ENCODE measurements at places on chromosomes 2 and 18.

DNA sequence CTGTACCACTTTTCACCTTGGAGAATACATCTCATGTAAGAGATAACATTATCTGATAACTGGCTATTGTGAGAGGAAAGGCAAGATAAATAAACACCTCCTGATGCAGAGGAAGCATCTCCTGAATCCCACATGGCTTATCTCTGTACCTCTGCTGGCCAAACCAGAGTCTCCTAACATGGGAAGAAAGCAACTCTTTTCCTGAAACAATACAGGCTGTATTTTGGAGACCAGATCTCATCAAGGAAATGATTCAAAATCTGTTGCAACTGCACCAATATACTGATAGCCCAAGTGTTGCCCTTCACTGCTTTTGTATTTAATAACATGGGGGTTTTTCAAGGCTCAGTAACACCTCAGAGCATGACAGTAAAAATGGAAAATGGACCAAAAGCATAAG lies 106.9 kb downstream of the MREG start:
- no peak for DNase-seq

DNA sequence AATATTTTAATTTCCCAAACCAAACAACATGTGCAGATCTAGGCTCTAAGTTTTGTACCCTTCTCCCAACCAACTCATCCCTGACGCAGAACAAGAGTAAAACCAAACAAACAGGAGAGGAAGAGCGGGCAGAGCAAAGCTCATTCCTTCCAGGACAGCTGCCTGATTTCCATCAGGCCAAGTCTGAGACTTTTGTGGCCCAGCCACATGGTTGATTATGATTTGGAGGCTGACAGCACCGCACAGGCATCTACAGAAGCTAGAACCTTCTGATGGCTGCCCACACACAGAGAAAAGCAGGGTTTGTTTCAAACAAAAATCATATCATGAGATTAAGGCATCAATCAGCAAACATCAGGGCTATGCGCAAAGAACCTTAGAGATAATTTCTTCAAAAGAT lies 262.6 kb downstream of the TNS1 start:
- no peak for DNase-seq

DNA sequence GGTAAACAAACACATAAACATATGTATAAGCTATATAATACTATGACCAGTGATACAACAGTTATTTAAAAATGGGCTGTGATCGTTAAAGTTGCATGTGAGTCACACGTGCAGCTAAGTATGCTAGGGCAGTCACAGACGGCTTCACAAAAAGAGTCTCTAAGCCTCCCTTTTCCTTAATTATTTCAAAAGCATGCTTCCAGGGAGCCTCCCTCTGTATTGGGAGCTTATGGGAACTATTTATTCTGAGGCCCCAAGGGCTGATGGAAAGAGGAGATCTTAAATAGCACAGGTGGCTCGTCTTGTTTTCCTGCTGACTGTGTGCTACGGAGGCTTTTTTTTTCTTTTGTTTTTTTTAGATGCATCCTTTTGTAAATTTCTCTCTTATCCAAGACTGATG lies 94.3 kb downstream of the ADCYAP1 start:
- no peak for DNase-seq

DNA sequence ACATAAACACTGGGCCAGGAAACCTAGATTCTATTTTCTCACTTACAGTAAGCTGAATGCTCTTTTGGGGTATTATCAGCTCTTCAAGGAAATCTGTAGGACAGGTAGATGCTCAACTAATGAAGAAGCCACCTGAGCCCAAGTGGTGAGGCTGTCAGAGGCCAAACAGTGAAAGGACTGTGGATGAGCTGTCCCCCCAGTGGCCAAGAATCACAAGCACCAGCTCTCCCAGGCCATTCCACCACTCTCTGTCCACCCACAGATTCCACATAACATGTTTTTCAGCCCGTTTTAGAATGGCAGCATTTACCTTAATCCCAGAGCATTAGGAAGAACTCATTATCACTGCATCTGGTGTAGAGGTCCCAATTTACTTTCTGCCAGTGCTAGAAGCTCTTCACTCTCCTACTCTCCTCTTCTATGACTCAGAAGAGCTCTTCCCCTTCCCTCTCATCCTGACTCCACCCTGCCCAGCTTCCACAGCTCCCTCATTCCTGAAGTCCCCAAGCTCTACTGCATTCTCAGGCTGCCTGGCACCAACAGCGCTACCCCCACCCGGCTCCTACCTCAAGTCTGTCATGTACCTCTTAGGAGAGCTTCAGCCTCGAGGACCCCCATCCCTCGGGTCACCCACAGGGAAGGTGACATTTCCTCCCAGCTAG lies 43.8 kb upstream of the GORASP2 start:
- DNase-seq: no peak

Data from activated CD4-positive, CD25-positive, alpha-beta regulatory T cell treated with anti-CD3 and anti-CD28 coated beads, Interleukin-2, amount 50 U/mL, for 72 hours (primary cell).